ENCODE measurements at places on chromosomes 12 and 14. TPM values are rescaled to one million over a fixed set of nuclear protein-coding genes. Genes with fewer than 3 reads are reported as not detected.

Gene KLRC4
- total RNA-seq, result not detected

Gene FAR2
- total RNA-seq, result 104 TPM

Gene ISCA2
- 31.4 TPM for total RNA-seq

Gene SLC5A8
- not detected for total RNA-seq

Gene IFNG-AS1
- not detected for total RNA-seq

Gene ARMH4
- 10.5 TPM for total RNA-seq

Gene PDE3A
- total RNA-seq, result 0.97 TPM

Gene PGF
- total RNA-seq, result 6.5 TPM

GRCh38 chr12:21774358-21775132, at the start of gene KCNJ8:
Gene KCNJ8, minus strand, starts transcription at chr12:21774706. Its CDS starts 1,090 bp downstream, at chr12:21773616.
- DNase-seq, result peak; percentile 51

- DNase-seq, result no peak
These were observed 15.0 kb upstream of the KRT73 start for GRCh38 chr12:52633383-52633782.

DNA sequence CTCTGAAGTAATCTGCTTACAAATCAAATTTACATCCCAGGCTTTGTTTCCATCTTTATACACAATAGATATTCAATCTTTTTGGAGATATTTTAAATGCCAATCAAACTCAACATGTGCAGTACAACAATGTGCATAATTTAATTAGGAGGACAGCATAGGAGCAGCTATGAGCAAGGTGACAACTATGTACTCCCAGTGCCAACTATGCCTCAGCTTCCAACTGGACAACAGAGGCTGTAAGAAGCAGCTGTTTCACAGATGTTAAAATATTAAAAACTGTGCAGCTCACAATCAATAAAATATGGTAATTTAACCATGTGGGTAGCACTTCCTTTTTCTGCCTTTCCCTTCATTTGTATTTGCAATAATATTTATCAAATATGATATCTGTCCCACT, 99.9 kb downstream of the ST8SIA1 start:
- no peak for DNase-seq

DNA sequence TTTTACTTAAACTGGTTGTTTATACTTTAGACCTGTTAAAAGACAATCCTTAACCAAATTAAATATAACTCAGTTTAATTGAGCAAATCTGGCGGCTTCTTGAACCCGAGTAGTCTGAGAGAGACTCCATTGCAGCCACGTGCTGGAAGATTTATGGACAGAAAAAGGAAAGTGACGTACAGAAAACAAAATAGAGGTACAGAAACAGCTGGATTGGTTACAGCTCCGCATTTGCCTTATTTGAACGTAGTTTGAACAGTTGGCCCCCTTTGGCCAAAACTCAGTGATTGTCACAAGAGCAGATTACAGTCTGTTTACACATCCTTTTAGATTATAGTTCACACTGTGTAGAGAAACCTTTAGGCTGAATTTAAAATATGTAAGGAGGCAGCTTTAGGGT, 155.9 kb downstream of the RAD51B start:
- no peak for DNase-seq

- no peak for DNase-seq
These were observed 100.7 kb downstream of the ITPR2 start for GRCh38 chr12:26732005-26732908.

DNA sequence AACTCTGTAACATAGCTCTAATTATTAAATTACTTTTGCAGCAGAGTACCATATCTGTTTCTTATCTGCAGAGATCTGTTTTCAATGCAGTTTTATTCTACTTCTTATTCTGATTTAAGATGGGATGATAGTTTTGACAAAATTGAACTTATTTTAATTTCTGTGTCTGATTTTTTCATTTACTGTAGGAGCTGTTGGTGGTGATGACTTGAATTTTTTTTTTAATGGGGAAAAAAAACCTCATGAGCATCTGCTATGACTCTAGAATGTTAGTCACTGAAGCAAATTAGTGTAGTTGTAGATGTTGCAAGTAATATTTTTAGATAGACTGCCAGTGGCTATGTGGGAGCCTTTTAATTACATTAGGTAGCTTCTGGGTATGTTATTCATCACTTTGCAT, 23.4 kb downstream of the DNM1L start:
- no peak for DNase-seq

GRCh38 chr12:31368666-31369361, 42.9 kb upstream of the SINHCAF start:
- no peak for DNase-seq

DNA sequence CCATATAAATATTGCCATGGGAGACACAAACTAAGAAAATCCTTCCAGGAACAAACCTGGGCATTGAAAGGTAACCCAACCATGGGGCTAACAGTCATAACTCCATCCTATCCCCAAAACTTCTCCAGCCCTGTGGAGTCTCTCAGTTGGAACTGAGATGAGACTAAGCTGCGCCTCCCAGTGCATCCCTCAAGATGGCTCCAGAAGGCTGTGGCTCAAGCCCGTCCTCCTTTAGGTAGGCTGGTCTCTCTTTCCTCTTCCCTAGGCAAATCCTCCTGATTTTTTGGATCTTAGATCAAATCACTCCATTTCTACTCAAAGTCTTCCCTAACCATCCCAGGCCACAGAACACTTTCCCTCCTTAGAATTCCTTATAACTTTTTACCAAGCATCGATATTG, 364.3 kb upstream of the CCDC196 start:
- no peak for DNase-seq

DNA sequence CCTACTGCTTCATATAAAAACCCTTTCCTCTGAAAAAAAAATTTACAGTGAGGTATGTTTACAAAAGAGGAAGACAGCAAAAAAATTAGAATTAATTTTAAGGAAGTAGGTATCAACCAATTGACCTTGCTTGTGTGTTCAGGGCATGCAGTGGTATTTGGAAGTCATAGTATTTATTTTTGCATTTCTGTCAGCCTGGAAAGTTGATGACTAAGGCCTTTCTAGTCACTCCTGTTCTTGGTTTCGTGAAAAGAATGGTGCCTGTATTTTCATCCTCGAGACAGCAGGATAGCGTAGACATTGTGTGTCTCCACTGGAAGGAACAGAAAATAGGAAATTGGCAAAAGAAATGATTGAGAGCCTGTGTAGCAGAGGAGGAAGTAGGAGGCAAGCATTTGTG, 24.5 kb downstream of the SLC16A7 start:
- DNase-seq, result no peak

GRCh38 chr14:33617154-33617553, 333.7 kb downstream of the EGLN3 start:
- no peak for DNase-seq

DNA sequence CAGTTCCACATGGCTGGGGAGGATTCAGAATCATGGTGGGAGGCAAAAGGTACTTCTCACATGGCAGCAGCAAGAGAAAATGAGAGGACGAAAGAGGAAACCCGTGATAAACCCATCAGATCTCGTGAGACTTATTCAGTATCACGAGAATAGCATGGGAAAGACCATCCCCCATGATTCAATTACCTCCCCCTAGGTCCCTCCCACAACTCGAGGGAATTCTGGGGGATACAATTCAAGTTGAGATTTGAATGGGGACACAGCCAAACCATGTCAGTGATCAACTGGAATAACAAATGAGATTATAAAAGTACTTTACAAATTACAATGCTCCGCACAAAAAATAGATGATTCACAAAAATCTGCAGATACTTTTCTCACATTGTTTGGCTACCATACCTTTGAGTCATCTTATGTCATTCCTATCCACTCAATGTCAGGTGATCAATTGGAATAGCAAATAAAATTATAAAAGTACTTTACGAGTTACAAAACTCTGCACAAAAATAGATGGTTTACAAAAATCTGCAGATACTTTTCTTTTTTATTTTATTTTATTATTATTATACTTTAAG, 338.9 kb downstream of the C12orf50 start:
- no peak for DNase-seq

DNA sequence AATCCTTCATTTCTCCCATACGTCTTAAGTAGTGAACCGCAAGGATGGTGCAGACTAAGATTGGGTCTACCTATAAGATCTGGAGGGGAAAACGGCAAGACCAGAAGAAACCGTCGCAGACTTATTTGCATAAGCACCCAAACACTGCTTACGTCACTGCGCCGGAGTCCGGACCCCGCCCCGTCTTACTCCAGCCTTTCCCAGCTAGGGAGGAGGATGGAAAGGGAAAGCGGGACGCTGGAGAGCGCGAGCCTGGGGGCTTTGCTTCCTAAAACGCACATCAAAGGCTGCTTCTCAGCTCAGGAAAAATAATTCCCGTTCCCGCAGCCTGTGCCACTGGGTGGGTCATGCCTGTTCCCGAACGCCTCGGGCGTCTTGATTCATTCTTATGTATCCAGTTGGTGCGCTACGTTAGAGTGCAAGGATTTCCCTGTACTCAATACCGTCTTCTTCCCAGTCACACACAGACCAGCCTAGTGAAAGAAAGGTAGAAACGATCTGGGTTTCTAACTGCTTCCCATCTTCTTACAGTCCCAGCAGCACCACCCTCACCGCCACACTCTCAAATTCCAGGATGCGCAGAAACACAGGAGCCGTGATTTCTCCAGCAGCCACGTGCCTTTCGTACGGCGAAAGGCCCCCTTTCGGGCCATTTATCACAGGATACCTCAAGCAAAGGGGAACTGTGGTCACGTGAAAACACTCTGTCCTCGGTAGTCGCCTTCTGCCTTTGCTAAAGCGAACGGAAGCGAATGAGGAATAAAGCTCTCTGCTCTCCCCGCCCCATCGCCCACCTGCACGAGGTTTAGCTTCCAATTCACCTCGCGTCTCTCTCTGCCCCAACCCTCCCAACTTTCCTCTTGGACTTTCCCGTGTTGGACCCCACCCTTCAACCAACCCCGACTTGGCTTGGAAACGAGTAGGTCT, 1.1 kb downstream of the SLC6A15 start:
- peak; percentile 74 for DNase-seq

DNA sequence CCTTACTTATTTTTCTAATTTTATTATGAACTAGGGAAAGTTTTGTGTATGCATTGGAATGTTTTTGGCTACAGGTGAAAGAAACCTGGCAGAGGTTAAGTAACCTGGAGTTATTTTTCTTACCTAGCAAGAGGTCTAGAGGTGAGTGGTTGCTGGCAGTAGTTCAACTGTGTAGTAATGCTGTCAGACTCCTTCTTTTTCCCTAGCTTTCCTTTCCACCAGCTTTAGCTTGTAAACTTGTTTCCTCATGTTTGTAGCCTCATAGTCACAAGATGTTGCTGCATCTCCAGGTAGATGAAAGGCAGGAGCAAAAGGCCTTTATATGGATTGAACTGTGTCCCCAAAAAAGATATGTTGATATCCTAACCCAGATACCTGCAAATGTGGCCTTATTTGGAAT, 105.1 kb upstream of the AMIGO2 start:
- DNase-seq, result no peak

- no peak for DNase-seq
These were observed 85.1 kb downstream of the PITPNM2 start for GRCh38 chr12:123065676-123066383.

GRCh38 chr12:3647504-3647903, 105.4 kb downstream of the CRACR2A start:
- DNase-seq, result no peak

DNA sequence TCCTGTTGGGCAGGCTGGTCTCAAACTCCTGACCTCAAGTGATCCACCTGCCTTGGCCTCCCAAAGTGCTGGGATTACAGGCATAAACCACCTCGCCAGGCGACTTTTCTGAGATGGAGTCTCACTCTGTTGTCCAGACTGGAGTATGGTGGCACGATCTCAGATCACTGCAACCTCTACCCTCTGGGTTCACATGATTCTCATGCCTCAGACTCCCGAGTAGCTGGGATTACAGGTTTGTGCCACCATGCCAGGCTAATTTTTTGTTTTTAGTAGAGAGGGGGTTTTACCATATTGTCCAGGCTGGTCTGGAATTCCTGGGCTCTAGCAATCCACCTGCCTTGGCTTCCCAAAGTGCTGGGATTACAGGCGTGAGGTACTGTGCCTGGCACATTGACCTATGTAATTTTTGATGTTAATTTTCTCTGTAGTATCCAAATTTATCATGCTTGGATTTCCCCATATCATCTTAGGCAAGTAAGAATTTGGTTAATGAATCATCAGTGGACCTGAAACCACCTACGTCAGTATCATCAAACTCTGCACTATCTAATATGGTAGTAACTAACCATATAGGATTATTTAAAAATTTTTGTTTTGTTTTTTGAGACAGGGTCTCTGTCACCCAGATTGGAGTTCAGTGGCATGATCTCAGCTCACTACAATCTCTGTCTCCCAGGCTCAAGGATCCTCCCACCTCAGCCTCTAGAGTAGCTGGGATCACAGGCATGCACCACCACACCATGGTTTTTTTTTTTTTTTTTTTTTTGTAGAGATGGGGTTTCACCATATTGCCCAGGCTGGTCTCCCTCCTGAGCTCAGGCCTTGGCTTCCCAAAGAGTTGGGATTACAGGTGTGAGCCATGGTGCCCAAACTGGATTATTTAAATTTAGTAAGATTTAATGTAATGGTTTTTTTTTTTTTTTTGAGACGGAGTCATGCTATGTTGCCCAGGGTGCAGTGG, 11.9 kb upstream of the ATP5F1B start:
- no peak for DNase-seq

GRCh38 chr14:68814539-68815297, 21.9 kb upstream of the ZFP36L1 start:
- DNase-seq, result peak; percentile 51

- no peak for DNase-seq
These were observed 98.1 kb upstream of the LHX5 start for GRCh38 chr12:113569806-113570205.

DNA sequence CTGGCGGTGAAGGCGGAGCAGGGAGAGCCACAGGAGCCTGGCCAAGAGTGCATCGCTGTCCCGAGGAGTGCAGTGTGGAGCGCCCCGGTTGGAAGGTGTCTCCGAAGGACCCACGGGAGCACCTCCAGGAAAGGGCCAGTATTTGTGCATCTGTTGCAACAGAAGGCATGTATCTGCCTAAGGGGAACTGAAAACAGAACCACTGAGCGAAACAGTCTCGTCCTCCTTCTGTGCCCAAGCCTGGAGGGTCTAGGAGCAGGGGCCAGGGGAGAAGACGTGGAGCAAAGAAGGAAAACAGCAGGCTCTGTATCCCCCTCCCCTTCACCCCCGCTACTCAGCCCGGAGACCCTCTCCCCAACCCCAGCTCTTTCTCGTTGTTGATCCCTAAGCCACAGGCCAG, 5.3 kb upstream of the LRRC10 start:
- no peak for DNase-seq

- no peak for DNase-seq
These were observed 37.7 kb upstream of the FOXJ2 start for GRCh38 chr12:7994731-7995205.

- DNase-seq, result peak; percentile 23
These were observed 53.4 kb upstream of the DLK1 start for GRCh38 chr14:100673085-100673806.

GRCh38 chr12:62654326-62655241, 188.0 kb downstream of the MON2 start:
- no peak for DNase-seq

DNA sequence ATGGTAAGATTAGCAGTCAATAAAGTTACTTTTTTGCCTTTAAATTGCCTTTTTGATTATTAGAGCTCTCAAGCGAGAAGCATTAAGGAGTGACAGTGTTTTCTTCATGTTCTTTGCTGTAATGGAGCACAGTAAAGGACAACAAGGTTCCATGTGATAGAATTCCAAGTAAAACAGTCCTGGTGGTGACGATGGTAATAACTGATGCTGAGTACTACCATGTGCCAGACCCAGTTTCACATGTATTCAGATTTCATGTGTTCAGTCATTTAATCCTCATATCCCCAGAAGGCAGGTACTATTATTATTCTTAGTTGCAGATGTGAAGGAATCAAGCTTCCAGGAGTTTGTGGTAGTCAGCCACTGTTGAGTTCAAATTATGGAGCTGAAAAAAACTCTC, 79.0 kb downstream of the FRMD6 start:
- no peak for DNase-seq

GRCh38 chr12:89551747-89552146, 25.9 kb upstream of the POC1B start:
- DNase-seq, result no peak

- DNase-seq, result no peak
These were observed 163.0 kb upstream of the NRXN3 start for GRCh38 chr14:78007160-78007559.

Data from endothelial cell (in vitro differentiated cells).